ENCODE measurements at places on chromosomes 1 and 21.

DNA sequence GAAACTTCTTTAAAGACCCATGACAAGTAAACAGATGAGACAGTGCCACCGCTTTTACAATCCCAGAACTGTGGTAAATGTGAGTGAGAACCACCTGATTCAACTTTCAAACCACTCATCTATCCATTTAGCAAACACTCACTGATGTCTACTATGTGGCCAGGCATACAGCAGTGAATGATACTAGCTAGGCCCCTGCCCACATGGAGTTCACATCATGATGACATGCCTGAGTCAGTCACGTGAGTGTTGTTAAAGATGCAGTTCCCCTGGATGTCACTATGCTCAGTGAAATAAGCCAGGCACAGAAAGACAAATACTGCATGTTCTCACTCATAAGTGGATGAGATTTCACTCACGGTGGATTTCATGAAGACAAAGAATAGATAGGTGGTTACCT lies 28.4 kb downstream of the STX6 start:
- no peak for DNase-seq

GRCh38 chr1:167409183-167409582 lies 109.1 kb downstream of the CD247 start:
- no peak for DNase-seq

DNA sequence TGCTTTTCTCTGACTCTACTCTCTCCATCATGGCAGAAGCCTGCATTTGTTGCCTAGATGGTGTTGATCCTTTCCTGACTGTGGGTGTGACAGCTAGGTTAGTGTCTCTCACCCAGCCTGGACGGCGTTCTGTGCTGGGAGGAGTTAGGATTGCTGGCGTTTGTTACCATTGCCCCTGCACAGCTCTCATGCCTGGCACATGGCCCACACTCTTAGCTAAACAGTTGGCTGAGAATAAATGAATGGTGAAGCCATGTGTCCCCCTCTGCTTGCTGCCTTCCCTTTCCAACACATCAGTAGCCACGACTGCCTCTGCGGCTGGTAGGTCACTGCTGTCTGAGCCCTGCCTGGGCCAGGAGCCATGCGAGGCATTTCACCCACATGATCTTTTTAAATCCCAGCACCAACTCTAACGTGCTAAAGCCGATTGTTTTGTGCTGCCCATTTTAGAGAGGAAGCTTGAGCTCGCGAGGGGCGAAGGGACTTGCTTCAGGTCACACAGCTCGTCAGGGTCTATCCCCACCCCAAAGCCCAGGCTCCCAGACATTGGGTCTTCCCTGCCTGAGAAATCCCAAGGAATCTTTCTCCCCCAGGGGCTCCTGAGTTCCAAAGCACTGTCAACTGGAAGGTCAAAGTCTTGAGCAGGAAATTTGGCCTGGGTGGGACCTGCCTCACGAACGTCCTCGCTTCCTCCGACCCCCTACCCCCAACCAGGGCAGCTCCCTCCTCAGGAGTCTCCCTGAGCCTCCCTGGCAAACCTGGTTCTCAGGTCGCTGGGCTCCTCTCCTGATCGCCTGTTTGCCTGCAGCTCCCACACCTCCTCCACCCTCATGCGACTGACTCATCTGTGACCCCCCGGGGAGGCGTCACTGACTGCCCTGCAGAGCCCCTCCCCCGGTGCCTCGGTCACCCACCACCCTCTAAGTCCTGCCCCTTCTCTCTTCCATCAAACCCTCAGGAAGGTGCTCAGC lies 271.7 kb upstream of the C1orf174 start:
- no peak for DNase-seq

DNA sequence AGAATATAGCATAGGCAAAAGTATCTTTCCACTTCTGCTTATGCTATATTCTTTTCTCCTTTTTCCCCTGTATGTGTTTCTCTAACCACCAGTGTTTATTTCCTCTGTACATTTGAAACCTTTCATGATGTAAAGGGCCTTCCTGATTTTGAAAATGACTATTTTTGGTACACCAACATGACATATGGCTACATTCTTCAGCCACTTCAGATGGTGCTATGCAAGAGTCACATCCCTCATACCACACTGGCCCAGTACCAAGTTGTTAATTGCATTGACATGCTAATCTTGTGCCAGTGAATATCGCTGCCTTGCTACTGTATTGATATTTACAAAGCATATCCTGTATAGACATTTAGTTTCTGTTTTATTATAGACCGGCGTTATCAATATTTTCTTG lies 408.7 kb downstream of the NCAM2 start:
- no peak for DNase-seq

GRCh38 chr1:119917304-119918055 lies 21.2 kb upstream of the ADAM30 start:
- DNase-seq = no peak

DNA sequence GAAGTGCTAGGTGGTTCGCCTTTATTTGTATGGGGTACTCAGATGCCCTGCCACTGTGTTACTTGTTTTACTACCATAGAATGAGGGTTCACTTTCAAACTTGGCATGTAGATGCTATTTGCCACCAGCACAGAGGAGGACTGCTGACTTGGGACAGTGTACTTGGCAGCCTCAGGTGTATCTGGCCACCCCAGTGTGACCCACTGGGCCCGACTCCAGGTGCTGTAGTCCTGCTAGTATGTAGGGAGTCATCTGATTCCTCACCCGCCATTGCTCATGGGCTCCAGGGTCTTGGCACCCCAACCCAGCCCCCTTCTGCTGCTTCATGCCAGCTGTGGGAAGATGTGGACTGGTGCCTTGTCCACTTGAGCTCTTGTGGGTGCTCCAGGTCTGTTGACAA lies 40.0 kb downstream of the ZNF678 start:
- no peak for DNase-seq

GRCh38 chr1:16391411-16391810 lies 24.4 kb downstream of the SZRD1 start:
- DNase-seq = no peak

DNA sequence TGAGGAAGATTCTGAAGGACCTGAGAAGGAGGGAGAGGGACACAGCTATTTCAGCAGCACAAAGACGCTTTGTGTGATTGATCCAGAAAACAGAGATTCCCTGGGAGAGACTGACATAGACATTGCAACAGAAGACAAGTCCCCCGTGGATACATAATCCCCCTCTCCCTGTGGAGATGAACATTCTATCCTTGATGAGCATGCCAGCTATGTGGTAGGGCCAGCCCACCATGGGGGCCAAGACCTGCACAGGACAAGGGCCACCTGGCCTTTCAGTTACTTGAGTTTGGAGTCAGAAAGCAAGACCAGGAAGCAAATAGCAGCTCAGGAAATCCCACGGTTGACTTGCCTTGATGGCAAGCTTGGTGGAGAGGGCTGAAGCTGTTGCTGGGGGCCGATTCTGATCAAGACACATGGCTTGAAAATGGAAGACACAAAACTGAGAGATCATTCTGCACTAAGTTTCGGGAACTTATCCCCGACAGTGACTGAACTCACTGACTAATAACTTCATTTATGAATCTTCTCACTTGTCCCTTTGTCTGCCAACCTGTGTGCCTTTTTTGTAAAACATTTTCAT lies 161.3 kb upstream of the SGIP1 start:
- no peak for DNase-seq

DNA sequence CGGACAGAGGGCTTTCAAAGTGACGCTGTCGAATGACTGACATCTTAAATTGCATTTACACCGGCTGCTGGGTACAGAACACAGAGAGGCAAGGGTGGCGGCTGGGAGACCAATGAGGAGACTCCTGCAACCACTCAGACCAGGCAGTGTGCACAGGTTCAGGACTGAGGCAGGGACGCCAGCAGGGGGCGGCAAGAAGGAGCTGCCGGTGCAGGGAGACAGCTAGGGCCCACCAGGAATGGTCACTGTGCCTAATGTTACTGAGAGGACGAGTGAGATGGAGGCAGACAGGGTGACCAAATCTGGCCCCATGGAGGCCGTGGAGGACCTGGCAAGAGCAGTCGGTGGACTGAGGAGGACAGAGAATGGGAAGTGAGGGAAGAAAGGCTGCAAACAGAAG lies 23.5 kb downstream of the GLIS1 start:
- DNase-seq = no peak

DNA sequence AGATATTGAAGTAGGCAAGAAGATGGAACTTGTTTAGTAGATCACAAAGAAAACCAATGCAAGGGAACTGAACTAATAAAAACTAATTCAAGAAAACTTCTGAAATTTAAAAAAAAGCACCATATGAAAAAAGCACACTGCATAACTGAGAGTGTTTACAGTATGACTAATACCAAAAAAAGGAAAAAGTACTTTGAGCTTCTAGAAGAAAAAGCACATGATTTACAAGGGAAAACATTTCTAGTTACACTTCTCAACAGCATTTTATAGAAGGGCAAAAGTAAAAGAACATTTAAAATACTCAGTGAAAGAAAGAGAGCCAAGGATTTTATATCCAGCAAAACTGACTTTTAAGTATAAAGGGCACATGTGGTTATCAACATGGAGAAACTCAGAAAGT lies 233.6 kb downstream of the RPS6KC1 start:
- no peak for DNase-seq

- no peak for DNase-seq
These were observed 11.0 kb downstream of the ALDH4A1 start for GRCh38 chr1:18891426-18891780.
